Stimulated activated CD8-positive, alpha-beta memory T cell treated with anti-CD3 and anti-CD28 coated beads, Interleukin-4, amount 100 ng/mL, for 4 hours (primary cell): ENCODE measurements at places on chromosomes 13 and 19.

DNA sequence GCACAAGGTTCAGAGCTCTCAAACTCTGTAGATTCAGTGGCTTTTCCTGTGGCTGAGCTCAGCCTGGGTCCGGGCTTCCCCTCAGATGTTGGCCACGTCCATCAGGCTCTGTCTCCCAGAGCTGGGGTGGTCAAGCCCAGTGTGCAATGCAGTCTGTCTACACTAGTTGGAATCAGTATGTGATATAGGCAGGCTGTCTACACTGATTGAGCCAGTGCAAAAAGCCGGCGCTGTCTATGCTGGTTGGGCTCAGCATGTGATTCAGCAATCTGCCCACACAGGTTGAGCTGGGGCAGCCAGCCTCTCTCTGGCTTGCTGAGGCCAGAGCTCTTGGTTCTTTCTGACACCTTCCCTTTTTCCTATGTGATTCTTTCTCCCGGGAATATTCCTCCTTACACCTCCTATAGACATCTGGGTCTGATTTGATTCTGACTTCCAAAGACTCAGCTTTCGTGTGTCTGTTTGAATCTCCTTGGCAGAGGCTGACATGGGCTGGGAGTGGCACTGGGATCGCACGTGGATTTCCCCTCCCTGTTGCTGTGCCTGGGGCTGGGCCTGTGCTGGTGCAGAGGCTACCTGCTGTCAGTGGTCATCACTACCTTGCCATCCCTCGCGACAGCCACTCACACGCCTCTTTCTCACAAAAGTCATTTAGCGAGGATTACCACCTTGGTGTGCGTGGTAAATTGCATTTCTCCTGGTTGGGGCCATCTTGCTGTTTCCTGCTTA lies 9.3 kb downstream of the CHST8 start:
- no peak for DNase-seq

DNA sequence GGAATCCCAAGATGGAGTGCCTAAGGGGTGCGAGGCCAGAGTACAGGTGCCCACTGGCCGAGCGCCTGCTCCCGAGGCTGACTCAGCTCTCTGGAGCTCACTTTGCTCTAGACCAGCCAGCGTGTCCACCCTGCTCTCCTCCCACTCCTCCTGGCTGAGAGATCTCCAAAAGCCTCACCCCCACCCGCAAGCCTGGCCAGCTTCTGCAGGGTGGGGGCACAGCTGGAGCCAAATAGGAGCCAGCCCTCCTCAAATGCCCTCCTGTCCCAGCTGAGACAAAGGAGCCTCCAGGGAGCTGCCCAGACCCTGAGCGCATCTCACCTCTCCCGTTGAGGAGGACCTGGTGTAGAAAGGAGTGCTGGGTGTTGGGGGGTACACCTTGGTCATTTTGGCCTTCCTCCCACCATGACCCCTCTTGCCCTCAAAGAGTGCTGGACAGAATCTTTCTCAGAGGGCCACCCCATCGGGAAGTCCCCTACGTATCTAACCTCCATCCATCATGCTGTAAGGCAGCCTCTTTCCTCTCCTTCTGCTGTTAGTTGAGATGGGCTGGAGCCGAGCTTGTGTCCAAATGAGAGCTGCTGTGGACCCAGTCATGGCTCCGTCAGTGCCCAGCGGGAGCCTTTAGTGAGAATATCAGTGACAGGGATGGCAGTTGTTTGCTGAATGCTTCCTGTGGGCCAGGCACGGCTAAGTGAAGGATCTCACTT lies 123.9 kb upstream of the VSTM2B start:
- no peak for DNase-seq

DNA sequence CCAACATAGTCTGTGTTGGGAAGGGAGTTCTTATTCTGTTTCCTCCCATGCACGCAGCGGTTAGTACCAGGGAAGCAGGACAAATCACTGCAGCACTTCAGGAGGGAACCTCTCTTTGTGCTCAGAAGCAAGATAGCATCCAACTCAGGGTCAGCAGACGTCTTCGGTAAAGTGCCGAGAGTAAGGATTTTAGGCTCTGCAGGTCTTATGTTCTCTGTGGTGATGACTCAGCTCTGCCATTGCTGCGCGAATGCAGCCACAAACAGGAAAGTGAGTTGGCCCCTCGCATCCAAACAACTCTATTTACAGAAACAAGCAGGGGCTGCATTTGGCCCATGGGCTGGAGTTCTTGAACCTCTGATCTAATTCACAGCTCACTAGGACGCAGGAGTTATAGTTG lies 122.1 kb upstream of the SPATA13 start:
- DNase-seq = no peak

GRCh38 chr13:101453784-101454201 lies 1.3 kb downstream of the ITGBL1 start:
- DNase-seq = no peak

DNA sequence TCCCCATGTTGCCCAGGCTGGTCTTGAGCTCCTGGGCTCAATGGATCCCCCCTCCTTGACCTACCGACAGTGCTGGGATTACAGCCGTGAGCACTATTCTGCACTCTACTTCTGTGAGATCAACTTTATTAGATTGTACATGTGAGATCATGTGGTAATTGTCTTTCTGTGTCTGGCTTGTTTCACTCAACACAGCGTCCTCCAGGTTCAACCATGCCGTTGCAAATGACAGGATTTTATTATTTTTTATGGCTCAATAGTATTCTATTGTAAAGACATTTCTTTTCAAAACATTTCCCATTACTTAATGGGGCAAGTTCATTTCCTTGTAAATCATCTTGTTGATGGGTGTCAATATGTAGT lies 1.5 kb upstream of the OBI1 start:
- no peak for DNase-seq

GRCh38 chr13:23384111-23384510 lies 49.4 kb downstream of the SACS start:
- DNase-seq = no peak

DNA sequence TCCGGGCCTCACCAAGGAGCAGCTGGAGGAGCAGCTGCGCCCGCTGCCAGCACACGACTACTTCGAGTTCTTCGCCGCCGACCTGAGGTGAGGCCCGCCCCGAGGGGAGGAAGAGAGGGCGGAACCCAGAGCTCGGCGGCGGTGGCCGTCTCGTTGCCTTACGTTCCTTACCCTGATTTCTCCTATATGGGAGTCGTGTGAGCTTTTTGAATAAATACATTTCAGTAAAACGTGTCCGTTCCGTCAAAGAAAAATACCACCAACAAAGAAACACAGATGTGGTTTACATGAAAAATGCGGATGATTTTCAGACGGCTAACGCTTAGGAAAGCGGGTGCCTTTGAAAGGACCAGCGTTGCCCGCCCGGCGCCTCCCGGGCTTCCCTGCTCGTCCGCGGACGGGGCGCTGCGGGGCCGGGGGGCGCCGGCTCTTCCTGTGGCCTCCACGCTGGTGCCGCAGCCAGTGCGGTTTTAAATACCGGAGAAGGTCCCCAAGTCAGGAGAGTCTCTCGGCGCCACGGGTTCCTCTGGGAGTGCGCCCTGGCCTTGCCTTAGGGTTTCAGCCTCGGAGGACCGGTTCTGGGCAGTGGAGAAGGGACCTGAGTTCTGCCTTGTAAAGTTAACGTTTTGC lies 755 bp downstream of the UPF3A start:
- DNase-seq = peak; percentile 40

GRCh38 chr13:35826626-35827254 lies 304.4 kb downstream of the DCLK1 start:
- DNase-seq = no peak

- DNase-seq = no peak
Measured at GRCh38 chr19:9848060-9848459, 12.9 kb downstream of the PIN1 start.

DNA sequence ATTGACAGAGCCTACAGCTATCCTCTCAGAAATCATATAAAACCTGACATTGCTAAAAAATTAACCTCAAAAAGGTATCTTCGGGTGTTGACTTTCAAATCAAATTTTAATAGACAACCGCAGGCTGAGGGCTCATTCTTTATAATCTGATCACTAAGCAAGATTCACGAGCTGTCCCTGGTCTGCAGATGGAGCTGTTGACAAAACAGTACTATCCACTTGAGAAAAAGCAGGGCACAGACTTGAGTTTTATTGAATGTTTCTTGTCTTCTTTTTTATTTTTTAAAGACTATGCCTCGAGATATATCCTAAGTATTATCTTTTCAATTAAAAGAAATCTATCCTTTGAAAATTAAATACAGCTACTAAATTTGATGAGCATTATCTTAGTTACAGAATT lies 540.5 kb downstream of the PCDH9 start:
- DNase-seq = no peak

GRCh38 chr19:36183245-36183628 lies 31.0 kb upstream of the COX7A1 start:
- no peak for DNase-seq

GRCh38 chr19:34733266-34733745 lies 737 bp upstream of the ZNF181 start:
- no peak for DNase-seq

DNA sequence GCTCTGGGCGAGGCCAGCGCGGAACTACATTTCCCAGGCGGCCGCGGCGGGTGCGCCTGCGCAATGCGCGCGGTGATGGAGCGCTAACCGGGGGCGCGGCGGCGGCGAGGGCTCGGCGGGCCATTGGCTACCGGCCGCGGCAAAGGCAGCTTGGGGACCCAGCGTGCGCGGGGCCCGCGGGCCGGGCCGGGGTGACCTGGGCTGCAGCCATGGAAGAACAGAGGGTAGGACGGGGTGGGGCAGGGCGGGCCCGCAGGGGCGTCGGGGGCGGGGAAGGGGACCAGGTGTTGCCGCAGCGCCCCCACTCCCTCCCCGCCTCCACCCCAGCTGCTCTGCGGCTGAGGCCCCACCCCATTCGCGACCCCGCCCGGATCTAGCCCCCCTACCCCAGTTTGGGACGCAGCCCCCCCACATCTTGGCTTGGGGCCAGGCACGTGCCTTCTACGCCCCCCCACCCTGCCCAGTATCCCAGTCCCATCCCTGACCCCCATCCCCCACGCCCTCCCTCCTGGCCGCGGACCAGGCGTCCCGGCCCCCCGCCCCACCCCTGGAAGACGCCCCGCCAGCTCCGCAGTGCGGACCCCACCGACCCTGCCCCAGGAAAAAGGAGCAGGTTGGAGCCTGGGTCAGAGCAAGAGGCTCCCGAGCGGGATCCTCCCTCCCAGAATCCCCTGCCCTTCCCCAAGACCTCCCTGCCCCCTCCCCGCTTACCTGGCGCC lies at the start of gene FSD1:
Gene FSD1 (plus strand): TSS at position 61 of the 719 bp plus-strand sequence. CDS start 149 bp downstream, at position 210.
- DNase-seq = peak; percentile 24

- DNase-seq = no peak
Measured at GRCh38 chr13:67844574-67844973, 614.4 kb upstream of the PCDH9 start.

GRCh38 chr13:59906413-59907049 lies 257.2 kb downstream of the DIAPH3 start:
- no peak for DNase-seq

DNA sequence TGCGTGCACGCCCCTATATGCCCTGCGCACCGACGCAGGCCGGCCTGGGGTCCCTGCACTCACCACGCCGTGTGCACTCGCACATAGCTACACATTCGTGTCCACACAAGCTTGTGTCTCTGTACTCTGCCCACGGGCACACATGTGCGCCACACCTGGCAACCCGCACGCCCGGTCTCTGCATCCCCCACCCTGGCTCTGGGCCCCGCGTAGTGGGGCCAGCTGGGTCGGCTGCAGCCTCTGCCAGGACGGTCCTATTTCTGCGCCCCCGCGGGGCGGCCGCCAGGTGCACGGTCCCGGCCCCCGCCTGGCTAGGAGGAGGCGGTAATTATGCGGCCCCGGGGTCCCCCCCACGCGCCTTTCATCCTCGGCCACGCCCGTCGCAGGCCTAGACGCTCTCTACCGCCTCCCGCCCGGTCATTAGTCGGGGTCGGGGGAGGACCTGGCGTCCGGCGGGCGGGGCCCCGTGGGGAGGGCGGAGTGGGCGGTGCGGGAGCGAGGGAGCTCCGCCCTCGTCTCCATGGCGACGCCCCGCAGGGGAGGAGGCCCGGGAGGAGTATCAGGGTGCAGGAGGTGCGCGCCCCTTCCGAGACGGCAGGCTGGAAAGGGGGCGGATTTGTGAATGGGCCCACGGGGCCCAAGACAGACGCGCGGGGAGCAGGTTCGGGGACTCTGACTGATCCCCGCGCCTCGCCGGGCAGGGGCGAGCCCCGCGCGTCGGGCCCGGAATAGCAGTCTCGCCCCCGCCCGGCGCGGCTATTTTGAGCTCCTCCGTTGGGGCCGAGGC lies 2.8 kb upstream of the CIRBP start:
- DNase-seq = no peak
